ENCODE measurements at places on chromosomes 2 and 18.

DNA sequence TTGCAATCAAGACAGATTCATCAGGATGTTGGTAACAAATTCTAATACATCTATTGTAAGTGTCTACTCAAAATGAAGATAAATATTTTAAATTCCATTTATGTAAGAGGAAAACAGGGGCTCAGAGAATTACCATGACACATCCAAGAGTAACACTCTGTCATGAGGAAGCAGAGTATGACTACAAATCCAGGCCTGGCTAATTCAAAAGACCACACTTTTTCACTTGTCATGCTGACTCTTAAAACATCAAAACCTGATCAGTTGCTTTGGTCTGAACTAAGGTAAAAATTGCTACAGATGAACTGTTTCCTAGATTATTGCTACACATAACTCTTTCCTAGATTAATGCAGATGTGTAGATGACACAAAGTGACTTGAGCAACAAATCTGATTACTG is 880.6 kb downstream of the TSN start:
- no peak for DNase-seq

GRCh38 chr2:76599732-76600368 is 889.1 kb upstream of the GCFC2 start:
- DNase-seq = peak; percentile 38

- no peak for DNase-seq
Observed at GRCh38 chr2:152615177-152615576, 102.1 kb downstream of the PRPF40A start.

- DNase-seq = no peak
Observed at GRCh38 chr2:178764097-178764496, 43.1 kb downstream of the TTN start.

DNA sequence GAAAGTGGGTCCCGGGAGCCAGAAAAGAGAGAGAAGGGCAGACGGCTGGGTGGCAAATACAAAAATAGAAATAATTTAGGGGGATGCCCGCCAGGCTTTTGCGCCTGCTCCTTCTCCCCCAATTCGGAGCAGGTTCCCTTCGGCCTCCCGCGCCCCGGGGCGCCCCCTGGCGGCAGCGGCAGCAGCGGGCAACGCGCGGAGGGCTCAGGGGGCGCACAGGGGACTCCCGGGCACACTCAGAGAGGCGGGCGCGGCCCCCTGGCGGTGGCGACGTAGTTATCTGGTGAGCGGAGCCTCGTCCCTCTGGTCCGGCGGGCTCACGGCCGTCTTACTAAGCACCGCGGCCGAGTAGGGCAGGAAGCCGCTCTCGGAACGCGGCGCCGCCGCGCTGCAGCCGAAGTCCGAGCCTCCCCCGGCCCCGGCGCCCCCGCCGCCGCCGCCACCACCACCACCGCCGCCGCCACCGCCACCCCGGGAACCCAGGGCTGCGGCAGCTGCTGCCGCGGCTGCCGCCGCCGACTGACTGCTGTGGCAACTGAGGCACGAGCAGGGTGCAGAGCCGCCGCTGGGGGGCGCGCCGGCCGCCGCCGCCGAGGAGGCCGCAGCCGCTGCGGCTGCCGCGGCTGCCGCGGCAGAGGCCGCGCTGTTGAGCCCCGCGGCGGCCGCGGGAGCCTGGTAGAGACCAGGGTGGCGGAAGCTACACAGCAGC is 3.8 kb downstream of the EVX2 start:
- peak; percentile 39 for DNase-seq

DNA sequence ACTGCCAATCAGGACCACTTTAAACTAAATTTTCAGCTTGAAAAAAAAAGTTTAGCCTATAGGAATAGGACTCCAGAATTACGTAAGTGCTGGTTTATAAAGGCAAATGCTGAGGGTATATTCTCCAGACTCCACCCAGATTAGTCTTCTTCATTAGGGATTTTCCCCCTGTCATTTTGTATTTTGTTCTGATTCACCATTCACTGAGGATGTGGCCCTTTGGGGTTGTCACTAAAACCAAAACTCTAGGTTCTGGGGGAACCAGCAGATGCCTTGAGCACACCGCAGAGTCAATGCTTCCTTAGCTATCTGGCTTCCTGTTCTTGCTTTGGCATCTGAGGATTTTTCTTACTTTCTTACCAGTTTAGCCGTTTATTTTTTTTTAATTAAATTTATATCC is 10.5 kb downstream of the SCYGR4 start:
- DNase-seq = no peak

GRCh38 chr2:97844311-97844859 is 131.0 kb downstream of the ZAP70 start:
- DNase-seq = no peak

GRCh38 chr2:134411828-134412638 is 158.2 kb downstream of the MGAT5 start:
- DNase-seq = peak; percentile 24

DNA sequence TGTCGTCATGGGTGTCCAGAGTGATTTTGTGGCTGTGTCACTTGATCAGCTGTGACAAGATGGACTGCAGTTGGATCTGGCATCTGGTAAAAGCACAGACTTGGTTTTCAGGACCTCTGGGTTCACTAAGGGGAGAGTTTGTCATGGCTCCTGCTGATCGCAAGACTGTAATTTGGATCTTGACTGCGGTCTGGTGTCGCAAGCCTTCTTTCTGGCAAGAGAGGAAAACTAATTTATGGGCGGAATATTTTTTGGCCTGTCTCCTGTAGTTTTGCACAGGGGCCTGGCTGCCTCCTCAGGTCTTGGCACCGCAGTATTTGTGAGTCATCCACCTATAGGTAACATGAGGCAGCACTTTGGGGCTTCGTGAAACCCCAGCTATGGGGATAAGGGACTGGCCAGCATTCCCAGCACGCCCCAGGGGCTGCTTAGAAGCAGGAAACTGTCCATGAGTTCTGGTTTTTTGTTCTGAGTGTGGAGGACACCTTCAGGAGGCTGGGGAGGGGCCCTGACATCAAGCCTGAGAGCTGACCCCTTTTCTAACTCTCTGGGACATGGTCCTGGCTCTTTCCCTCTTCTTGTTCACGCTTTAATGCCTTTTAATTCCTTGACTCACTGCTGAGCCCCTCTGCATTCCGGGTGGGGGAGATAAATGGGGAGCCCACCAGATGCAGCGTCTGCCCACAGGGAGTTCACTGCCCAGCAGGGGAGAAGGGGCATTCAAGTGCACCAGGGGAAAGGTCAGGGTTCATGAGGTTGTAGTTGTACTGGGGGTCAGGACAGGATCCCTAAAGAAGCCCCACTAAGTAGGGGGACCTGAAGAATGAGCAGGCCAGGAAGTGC is 12.2 kb downstream of the SH3BP4 start:
- DNase-seq = no peak

DNA sequence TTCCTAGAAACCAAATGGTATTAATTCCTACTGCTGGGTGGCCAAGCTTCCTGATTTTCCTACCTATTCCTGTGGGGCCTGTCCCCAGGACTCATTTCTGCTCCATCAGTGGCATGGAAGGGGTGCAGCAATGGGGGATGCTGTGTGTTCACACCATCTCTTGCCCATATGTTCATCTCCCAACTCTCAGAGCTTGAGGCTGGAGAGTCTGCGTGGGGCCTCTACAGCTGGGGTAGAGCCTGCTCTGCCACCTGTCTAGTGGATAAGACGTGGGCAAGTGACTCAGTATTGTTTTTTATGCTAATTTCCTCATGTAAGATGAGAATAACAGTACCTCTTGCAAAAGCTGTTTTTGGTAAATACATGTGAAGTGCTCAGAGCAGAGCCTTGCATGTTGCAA is 149.8 kb downstream of the ACTR3 start:
- no peak for DNase-seq

DNA sequence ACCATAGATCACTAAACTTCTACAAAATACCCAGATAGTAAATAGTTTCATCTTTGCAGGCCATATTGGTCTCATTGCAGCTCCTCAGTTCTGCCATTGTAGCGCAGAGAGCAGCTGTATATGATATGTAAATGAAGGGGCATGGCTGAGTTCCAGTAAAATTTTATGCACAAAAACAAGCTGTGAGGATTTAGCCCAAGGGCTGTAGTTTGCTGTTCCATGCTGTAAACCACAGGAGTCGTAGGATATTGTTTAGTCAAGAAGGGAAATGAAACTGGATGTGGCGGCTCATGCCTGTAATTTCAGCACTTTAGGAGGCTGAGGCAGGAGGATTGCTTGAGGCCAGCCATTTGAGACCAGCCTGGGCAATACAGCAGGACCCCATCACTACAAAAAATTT is 83.0 kb downstream of the MGAT5 start:
- DNase-seq = no peak

DNA sequence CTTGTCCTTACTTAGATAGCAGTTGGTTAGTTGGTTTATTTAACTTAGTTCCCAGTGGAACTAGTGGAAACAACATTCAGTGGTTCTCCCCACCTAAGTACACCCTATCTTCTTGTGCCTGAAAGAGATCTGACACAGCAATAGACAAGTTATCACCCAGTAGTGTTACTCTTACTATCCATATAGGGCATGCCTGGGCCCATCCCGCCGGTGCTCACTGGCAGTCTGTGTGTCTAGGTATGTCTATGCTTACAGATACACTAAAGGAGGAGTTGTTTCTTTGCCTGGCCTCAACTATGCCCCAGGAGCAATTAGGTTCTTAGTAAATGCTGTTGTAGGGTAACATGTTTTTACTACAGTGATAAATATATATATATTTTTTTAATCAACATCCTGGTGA is 12.0 kb upstream of the NRP2 start:
- DNase-seq = no peak
